ENCODE measurements at places on chromosomes 11 and 22. TPM values are rescaled to one million over a fixed set of nuclear protein-coding genes. Genes with fewer than 3 reads are reported as not detected.

OR51I1 gene
- not detected for total RNA-seq

OR10D3 gene
- not detected for total RNA-seq

KREMEN1 gene
- 16.6 TPM for total RNA-seq

KCNJ11 gene
- total RNA-seq: 5.8 TPM

LZTR1 gene
- 34.5 TPM for total RNA-seq

COPB1 gene
- 73.9 TPM for total RNA-seq

SLC25A45 gene
- 14.8 TPM for total RNA-seq

SLC25A22 gene
- total RNA-seq: 20.2 TPM

KIRREL3 gene
- total RNA-seq: not detected

FIBP gene
- 77.7 TPM for total RNA-seq

CCDC87 gene
- total RNA-seq: 0.44 TPM

BCO2 gene
- 8.5 TPM for total RNA-seq

CBLIF gene
- total RNA-seq: not detected

PTS gene
- total RNA-seq: 26.5 TPM

OR10A2 gene
- total RNA-seq: not detected

CFAP300 gene
- 15.9 TPM for total RNA-seq

CCDC81 gene
- total RNA-seq: 1.4 TPM

OR5A2 gene
- not detected for total RNA-seq

CAPRIN1 gene
- 217 TPM for total RNA-seq

MUC5AC gene
- total RNA-seq: 0.03 TPM

LRRC32 gene
- total RNA-seq: 56.0 TPM

DMC1 gene
- 12.3 TPM for total RNA-seq

OR52H1 gene
- total RNA-seq: not detected

SOX10 gene
- total RNA-seq: not detected

TMPRSS13 gene
- 26.2 TPM for total RNA-seq

ANO1 gene
- total RNA-seq: 6.9 TPM

SPTBN2 gene
- 9.3 TPM for total RNA-seq

MRGPRF gene
- 7.8 TPM for total RNA-seq

KCNK4 gene
- not detected for total RNA-seq

SELENOM gene
- 98.9 TPM for total RNA-seq

MPPED1 gene
- not detected for total RNA-seq

POU2AF3 gene
- 3.9 TPM for total RNA-seq

UBQLNL gene
- 3.3 TPM for total RNA-seq

USP2 gene
- 2.7 TPM for total RNA-seq

LSP1 gene
- 58.2 TPM for total RNA-seq

PIH1D2 gene
- 24.1 TPM for total RNA-seq

NCF4 gene
- 45.0 TPM for total RNA-seq

PSMA1 gene
- 104 TPM for total RNA-seq

FAM111B gene
- 1.3 TPM for total RNA-seq

ARHGEF17 gene
- 59.7 TPM for total RNA-seq

ZBTB16 gene
- total RNA-seq: 183 TPM

SLC22A8 gene
- total RNA-seq: not detected

OR51B5 gene
- total RNA-seq: not detected
